ENCODE measurements at places on chromosomes 12 and 14.

GRCh38 chr12:14560904-14561574, 6.6 kb downstream of the PLBD1 start:
- no peak for DNase-seq

DNA sequence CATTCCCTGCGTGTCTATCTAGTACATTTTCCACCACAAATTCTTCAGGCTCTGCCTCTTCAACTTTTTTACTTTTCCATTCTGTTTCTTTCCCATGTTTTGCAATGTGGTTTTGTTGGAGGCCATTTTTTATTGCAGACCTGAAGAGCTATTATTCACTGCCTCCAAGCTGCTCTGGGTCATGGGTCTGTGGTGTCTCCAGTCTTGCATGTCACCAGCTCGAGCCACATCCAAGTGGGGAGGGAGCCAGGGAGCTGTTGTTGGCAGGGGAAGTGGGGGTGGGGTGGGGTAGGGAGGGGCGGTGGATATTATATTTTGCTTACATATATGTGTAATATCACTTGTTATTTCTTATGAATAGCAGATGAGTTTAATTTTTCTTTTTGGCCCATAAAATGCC, 69.1 kb downstream of the VEZT start:
- DNase-seq = no peak

DNA sequence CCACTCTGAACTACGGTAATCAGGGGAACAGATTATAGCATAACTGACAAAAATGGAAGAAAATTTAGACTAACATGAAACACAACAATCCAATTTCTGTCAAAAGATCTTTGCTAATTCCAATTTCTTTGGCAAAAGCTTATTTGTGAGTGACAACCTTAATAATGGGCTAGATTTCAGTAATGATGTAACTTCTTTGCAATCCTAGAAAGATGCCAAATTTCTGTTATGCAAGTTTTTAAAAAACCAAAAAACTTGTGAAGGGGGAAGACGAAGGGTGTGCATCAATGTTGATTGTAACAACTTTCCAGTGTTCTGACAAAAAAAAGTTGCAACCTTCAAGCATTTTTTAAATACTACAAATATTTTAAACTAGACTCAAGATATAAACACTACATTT, 59.9 kb downstream of the DICER1 start:
- no peak for DNase-seq

GRCh38 chr12:65640489-65640901, 183.8 kb upstream of the HMGA2 start:
- DNase-seq = no peak

DNA sequence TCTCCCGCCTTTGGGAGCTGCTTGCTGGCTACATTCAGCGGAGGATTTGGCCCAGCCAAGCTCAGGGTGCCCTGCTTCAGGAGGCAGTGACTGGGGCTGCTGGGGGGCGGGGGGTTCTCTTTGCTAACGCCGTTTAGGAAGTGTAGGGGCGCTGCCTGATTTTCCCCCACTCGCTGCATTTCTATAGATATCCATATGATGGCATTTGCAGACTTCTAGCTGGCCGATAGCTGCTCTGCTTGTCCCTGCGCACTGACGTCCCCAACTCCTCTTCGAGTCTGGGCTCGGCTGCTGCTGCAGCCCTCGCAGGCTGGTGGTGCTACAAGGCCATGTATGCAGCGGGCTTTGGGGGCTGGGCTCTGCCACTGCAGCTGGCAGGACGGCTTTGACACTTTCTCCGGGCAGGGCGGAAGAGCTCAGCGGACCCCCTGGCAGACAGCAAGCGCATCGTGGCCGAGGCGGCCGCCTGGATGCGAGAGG, 3.1 kb downstream of the LRFN5 start:
- no peak for DNase-seq

GRCh38 chr12:50720085-50720484, 43.8 kb upstream of the ATF1 start:
- DNase-seq = no peak

DNA sequence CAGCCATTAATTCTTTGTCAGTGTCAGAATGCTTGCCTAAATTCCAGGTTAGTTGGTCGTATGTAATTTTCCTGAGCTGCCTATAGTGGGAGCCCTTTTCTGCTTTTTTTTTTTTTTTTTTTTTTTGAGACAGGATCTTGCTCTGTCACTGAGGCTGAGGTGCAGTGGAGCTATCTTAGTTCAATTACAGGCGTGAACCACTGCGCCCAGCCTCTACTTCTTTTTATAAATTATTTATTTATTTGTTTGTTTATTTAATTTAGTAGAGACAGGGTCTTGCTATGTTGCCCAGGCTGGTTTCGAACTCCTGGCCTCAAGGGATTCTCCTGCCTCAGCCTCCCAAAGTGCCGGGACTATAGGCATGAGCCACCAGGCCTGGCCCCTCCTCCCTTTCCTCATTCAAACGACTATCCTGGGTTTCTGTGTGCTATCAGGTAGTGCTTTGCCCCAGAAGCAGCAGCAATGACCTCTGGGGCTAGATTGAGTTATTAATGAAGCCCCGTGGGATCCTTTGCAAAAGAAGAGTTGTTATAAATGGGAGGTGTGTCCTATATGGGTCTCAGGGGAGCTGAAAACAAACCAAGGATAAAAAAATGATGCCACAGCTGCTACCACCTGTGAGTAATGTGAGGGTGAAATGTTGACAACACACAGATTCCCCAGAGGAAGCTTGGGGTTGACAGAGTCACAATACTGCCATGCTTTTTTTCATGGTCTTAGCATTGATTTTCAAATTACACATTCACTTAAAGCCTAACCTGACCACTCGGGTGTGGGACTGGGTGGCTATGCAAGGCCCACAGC, 34.6 kb upstream of the NFKBIA start:
- no peak for DNase-seq

GRCh38 chr14:33237115-33237740, 298.5 kb downstream of the NPAS3 start:
- no peak for DNase-seq

- DNase-seq = no peak
Measured at GRCh38 chr12:128025589-128026245, 241.3 kb upstream of the TMEM132C start.

DNA sequence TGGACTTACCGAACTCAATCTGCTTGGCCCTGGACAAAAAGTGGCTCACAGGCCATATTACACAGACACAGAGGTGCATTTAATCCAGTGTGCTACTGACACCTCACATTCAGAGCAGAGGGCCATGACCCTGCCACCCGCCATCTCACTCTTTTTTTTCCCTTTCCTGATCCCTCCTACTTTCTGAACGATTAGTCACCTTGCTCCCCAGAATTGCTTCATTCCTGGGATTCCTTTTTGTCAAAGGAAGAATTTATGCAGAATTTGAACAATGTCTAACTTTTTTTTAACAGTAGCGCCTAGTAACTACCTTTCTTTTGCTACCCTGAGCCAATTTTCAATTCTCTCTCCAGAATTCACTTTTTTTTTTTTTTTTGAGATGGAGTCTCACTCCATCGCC, 4.6 kb downstream of the PKP2 start:
- no peak for DNase-seq

GRCh38 chr14:70595443-70596185, 4.8 kb downstream of the MED6 start:
- no peak for DNase-seq

- DNase-seq = no peak
Measured at GRCh38 chr12:71949646-71950045, 11.0 kb downstream of the TPH2 start.

DNA sequence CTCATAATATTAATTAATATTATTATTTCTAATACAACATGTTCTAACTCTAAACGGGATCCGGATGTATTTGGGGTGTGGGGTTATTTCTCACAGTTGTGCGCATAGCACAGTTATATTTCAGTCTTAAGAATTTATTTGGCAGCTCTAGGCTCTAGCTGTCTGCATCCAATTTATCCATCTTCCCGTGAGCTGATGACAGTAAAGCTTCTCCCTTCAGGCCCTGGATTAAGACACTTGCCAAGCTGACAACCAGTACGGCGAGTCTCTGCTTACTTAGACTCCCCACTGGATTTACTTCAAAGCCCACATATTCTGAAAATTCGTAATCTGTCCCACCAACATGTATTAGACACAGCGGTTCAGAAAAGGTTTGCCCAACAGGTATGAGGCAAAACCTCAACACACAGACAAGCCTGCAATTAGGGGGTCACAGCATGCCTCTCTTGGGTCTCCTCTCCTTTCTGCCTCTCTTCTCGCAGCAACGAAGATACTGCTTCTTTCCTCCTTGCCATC, 232.9 kb upstream of the TMTC1 start:
- no peak for DNase-seq

DNA sequence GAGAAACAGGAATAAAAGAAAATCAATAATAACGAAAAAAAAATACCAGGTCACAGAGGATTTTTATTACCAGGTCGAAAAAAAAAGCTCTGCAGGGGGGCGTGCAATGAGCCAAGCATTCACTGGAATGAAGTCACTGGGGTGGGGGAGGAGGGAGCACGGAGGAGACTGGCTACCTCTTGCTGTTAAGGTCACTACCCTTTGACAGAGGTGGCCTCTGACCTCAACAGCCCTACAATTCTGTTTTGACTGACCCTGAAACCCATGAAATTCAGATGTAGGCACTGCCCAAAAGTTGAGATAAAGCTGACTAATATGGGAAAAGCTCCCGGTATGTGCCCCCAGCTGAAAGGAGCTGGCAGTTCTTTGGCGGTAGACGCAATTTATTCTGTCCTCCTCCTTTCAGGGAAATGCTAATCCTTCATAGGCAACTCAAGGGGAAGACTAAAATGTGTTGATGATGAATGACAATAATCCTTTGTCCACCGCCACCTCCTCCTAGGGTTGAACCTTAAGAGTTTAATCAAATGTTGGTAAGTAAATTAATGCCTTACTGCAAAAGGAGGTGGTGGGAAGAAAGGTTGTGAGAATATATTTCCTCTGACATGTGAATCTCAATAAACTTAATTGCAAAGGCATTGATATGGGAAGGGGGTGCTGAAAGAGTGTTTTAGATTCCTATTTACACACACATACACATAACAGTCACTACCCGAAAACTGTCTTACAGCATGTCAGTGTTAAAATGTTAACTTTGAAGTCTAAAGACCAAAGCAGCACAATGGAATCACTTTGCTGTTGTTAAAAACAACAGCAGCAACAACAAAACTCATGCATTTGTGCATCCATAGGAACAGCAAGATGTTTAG, 6.3 kb upstream of the RIC8B start:
- no peak for DNase-seq

GRCh38 chr14:39988939-39989338, 556.7 kb upstream of the FBXO33 start:
- no peak for DNase-seq

- no peak for DNase-seq
Measured at GRCh38 chr12:130744274-130744673, 28.2 kb upstream of the RIMBP2 start.

DNA sequence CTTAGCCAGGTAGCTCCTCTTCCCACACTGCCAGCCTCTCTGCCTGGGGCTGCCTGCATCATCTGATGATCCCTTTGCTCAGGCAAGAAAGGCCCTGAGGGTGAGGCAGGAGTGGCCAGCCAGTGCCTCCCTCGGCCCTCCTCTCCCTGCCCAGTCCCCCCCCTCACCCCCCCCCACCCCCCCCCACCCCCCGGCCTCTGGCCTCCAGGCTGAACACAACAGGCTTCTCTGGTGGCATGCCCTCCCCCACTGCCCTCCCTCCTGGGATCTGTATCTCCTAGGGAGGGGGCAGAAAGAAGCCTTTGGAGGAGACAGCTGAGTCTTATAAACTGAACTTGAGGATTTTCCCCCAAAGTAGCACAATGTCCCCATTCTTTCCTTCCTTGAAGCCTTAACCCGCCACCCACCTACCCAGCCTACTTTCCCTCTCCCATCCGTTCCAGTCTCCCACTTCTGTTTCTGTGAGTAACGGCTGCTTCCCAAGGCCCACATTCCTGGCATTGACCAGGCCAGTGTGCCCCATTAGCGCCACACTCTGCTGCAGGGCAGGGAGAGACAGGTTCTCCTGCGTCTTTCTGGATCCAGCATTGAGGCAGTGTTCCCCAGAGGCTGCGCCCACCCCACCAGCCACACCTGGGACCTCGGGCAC, 82.1 kb downstream of the B4GALNT3 start:
- no peak for DNase-seq

DNA sequence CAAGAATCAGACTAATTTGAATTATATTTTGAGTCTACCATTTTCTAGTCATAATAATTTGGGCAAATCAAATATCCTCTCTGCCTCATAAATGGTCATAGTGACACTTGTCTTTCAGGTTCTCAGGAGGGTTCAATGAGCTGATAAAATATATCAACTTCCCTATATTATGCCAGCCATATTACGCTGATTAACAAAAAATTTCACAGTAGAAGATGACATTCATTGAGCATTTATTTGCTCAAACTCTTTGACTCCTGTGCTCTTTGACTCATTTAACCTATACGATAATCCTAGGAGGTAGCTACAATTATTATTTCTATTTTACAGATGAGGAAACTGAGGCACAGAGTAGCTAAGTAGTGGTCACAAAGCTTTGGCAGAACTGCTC, 60.0 kb upstream of the CCDC91 start:
- no peak for DNase-seq

GRCh38 chr12:78338054-78338785, 507.5 kb downstream of the NAV3 start:
- no peak for DNase-seq

GRCh38 chr12:51590347-51591015, 552 bp upstream of the SCN8A start:
- no peak for DNase-seq

- DNase-seq = no peak
Measured at GRCh38 chr12:16568873-16569272, 37.1 kb downstream of the LMO3 start.

GRCh38 chr14:23539248-23540140, 12.1 kb downstream of the ZFHX2 start:
- DNase-seq = no peak

DNA sequence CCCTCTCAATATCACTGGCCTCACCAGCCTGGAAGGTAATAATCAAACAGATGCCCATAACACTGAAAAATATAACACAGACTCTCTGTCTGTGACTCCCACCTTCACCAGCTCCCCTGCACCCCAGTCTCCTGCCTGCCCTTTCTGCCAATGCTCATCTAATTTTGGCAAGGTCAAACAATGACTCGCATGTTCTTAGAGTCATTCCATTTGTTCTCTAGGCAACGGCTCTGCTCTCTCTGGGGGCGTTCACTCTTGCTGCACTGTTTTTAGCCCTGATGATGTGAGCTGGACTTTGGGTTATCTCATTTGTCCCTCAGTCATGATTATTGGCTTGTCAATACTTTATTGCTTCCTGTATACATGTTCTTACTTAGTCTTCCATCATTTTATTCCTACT, 691.8 kb downstream of the FLRT2 start:
- DNase-seq = no peak

DNA sequence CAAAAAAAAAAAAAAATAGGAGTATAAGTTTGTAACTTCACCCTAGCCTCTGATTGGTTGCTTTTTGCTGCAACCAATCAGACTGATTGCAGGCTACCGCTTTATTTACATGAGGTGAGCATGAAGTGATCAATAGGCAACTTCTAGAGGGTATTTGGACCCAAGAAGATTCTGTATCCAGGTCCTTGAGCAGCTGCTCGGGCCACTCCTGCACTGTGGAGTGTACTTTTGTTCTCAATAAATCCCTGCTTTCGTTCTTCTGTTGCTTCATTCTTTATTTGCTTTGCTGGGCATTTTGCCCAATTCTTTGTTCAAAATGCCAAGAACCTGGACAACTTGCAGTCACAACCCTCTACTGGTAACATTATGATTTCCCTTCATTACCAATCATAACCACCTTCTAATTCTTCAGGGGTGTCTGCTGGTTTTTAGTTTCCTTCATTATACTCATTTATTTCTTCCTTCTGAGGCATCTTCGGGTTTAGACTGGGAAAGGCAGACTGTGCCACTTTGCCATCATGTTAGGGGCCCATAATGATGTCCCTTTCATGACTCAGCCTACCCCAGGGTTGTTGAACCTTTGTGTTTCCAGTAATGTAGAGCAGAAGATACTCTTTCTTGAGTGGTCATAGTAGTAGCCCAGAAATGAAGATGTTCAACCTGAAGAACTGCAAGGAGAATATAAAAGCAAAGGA, 43.4 kb upstream of the LIMA1 start:
- no peak for DNase-seq
